Colonic mucosa (tissue), 4 donors: ENCODE measurements at places on chromosomes 3 and 15. TPM values are rescaled to one million over a fixed set of nuclear protein-coding genes. Genes with fewer than 3 reads are reported as not detected.

DNA sequence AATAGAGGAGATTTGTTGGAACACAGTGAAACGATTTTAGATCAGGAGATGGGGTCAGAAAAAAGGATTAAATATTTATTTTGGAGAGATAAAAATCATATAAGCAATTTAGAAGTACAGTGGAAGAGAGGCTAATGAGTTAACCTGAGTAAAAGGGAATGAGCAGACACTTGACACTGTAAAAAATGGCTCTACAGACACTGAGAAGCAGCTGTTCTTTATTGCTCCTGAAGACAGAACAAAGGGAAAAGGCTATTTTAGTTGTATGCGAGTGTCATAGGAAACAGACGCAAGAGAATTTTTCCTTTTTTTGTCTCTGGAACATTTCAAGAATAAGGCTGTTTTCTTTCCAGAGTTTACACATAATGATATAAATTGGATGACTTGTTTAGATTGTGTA lies 34.3 kb downstream of the ASTE1 start:
- no peak for DNase-seq

MSL2 gene
- 23.5 TPM for total RNA-seq

DNA sequence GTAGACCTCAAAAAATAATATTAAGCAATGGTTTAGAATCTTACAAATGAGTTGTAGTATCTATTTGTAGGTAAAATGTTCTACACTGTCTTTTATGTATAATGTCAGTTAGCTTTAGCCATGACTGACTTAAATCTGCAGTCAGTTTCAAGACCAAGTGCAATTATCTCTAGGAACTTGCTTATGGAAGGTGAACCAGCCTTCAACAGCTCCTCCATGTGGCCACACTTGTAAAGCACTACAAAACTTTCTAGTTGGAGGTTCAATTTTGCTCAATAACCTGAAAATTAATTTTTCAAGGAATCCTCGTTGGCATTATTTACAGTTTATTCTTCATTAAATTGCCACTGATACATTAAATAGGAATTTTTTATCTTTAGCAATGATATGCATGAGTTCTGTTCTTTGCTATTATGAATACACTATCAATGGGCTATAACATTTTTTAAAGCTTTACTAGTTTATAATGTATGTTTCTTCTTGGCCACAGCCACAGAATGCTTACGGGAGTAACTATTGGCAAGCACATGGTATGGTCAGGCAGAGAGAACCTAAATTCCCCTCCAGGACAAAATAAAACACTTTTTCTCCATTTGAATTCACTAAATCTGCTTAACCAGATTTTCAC lies 315.3 kb upstream of the UBE2E2 start:
- peak; percentile 19 for DNase-seq

DNA sequence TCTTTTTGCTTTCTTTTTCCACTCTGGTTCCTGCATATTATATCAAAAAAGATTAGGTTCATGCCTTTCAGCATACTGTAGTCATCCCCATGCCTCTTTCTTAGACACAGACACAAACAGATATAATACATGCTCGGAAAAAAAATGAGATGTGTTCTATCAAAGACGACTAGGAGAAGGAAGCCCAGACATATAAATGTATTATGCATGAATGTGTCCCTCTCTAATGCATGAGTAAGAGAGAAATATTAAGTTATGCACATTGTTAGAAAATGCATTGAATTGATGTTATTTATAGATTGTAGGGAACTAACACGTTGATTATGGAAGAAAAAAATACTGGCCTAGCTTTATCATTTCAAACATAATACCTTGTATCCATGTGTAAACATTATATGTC lies 252.4 kb upstream of the BCHE start:
- no peak for DNase-seq

TMEM207 gene
- not detected for total RNA-seq

VEPH1 gene
- total RNA-seq = 1.3 TPM

GRCh38 chr3:79211586-79212359 lies 556.0 kb downstream of the ROBO1 start:
- no peak for DNase-seq

ATXN7 gene
- 22.9 TPM for total RNA-seq
